ENCODE measurements at places on chromosomes 13 and 19.

DNA sequence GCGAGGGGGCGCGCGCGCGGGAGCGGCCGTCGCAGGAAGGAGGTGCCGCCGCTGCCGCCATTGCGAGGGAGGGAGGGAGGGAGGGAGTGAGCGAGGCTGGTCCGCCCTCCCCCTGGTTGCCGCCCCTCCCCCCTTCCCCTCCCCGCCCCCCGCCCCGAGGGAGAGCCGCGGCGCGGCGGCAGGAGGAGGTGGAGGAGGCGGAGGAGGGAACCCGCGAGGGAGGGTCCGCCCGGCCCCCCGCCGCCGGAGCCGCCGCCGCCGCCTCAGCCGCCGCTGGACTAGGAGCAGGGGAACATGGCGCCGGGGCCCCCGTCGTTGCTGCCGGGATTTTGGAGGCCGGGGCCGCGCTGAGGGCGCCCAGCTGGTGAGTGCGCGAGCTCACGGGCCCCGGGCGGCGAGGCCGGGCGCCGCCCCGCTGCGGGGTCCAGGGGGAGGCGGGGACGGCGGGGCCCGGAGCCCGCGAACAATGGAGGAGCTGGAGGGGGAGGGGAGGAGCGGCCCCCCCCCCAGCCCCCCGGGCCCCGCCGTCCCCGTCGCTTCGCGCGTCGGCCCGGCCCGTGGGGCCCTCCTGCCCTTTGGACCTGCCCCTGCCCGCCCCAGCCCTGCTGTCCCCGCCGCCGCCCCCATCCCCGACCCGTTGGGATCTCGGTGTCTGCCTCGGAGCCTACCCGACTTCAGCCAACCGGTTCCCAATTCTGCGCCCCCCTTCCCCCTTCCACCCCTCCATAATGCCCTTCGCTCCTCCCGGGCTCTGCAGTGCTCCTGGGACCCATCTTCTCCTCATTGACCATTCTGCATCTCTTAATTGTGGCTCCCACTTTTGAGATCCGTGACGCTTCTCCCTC lies at the start of gene ARHGAP35:
ARHGAP35 (plus strand) TSS at position 152 of the 845 bp plus-strand sequence. CDS start 57,679 bp downstream, outside the sequence.
- peak; percentile 85 for DNase-seq

DNA sequence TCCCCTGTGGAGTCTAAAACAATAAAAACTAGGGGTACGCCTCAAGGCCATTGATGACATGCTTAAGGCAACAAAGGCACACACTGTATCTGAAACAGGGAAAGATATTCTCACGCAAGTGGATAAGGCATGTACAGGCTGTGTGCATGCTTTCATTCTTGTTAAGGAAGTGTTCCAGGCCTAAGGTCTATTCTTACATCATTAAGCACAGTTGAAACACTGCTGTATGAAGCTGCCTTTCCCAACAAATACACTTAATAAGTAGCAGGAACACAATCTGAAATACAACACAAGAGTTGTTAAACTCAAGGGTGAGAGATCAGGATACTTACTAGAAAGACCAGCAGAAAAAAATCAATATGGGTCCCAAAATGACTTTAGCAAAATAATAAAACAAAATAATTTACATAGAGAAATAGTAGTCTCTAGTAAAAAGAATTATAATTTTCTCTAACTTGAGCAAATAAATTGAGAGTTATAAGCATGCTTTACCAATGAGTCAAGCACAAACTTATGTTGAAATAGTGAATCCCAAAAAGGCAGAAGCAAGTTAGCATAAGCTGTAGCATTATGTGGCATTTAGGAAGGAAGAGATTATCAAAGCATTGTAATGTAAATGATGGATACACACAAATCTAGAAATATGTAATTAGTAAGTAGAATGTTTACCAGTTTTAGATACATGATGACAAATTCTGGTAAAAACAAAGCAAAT lies 796.9 kb downstream of the SLITRK1 start:
- no peak for DNase-seq

DNA sequence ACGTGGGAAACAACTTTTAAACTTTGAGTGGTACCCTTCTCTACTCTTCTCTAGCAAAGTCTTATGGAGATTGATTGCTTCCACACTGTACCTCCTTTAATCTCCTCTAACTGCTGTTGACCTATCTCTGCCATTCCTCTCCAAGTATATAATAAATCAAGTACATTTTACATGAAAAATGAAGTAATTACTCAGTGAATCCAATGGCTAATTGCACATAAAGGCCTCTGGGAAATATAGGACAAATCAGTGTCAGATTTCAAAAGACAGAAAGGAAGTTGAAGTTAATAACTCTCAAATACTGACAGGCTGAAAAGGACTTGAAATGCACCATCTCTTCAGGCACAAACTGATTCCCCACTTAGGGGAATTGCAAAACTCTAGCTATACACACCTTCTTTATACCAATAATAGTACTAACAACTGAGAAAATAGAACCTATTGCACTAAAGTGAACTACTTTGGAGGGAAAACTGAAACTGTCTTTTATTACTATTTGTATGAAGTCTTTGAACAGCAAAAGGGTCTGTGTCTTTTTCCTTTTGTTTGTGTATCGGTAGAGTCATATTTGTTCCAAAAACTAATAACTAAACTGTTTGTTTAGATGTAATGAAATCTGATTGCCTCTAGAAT lies 701.1 kb downstream of the PCDH9 start:
- no peak for DNase-seq

- DNase-seq: no peak
Measured at GRCh38 chr19:10474962-10475451, 28.1 kb downstream of the KEAP1 start.

- DNase-seq: no peak
Measured at GRCh38 chr13:98941126-98941525, 36.7 kb downstream of the DOCK9 start.

- no peak for DNase-seq
Measured at GRCh38 chr19:55344444-55344843, 4.8 kb downstream of the KMT5C start.

DNA sequence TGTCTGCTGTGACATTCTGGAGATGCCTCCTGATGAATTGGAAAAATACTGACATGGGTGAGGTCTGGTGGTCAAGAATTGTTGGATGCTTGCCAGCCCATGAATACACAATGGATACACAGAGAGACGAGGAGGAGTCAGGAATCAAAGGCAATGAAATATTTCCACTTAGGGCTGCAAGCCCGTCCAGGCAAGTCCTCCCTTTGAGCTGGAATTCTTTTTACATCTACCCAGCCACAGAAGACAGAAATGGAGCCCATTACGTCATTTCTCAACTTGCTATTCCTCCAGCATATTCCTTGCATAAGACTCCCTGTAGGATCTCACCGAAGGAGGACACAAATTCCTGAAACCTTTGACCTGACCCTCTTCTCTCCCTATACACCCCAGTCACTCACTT lies 15.7 kb upstream of the IGFL4 start:
- DNase-seq: peak; percentile 70

- no peak for DNase-seq
Measured at GRCh38 chr19:48196933-48197665, 26.6 kb downstream of the ZSWIM9 start.

- no peak for DNase-seq
Measured at GRCh38 chr13:49216334-49216733, 3.8 kb upstream of the MLNR start.

DNA sequence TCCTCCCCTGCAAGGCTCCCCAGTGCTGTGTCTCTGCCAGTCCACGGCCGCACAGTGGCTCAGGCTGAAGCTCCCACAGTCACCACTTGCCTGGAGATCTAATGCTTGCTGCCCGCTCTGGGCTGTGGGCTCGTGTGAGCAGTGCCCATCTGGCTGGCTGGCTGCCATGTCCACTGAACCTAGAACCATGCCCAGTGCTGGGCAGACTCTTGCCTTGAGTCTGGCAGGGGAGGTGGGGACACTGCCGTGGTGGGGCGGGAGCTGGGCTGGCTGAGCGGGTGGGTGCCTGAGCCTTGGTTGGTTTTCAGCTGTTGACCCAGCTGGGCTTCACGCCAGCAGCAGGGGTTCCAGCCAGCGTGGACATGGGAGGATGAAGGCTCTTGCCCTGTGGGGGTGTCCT lies 52.3 kb downstream of the CRTC1 start:
- no peak for DNase-seq

DNA sequence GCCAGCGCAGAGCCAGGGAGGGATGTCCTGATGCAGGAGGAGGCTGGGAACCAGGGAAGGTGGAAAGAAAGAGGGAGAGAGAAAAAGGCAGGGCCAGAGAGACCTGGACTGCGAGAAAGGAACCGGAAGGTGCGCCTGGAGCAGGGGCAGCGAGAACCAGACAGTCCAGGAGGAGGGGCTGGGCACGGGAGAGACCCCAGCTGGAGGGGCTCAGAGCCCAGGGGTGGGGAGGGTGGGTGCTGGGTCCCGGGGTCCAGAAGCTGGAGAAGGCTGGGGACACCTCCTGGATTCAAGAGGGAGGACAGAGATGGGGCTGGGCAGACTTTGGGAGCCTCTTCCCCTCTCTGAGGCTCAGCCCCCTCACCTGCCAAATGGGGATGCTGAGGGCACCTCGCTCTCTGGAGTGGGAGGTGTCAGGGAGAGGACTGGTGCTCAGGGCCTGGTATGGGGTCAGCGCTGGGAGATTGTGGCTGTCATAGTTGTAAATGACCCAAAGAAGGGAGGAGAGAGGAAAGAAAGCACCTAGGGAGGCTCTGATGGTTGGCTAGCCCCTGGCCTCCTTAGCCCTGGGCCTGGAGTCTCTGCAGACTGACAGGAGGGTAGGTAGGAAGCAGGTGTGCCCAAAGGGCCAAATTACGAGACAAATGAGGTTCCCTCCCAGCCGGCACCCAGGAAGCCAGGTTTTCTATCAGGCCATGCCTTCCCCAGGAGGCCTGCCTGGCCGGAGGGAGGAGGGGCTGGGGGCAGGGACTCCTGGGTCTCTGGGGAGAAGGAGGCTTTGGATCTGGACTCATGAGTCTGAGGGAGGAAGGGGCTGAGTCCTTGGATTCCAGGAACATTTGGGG lies 1.3 kb upstream of the SPACA6 start:
- DNase-seq: no peak

DNA sequence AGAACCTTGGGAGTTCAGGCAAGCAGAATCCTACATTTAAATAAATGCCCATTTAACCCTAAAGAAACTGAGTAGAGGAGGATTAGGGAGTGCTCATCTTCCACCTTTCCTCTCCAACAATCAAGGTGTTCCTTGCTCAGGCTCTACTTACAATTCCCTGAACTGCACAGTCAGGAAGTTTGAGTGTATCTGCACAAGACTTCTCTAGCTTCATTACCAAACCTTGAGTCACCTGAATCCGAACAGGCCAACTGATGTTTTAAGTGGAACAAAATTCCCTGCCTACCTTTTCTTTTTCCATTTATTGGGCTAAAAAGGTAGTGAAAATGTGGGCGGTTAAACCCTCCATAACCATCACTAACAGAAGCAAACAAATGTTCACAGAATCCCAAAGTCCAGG lies 78.3 kb downstream of the FOXO1 start:
- DNase-seq: no peak

- DNase-seq: no peak
Measured at GRCh38 chr13:110824702-110825300, 90.1 kb downstream of the ANKRD10 start.

- no peak for DNase-seq
Measured at GRCh38 chr13:42075517-42075916, 27.1 kb downstream of the DGKH start.

- no peak for DNase-seq
Measured at GRCh38 chr19:35249146-35249847, 495 bp downstream of the LSR start.

DNA sequence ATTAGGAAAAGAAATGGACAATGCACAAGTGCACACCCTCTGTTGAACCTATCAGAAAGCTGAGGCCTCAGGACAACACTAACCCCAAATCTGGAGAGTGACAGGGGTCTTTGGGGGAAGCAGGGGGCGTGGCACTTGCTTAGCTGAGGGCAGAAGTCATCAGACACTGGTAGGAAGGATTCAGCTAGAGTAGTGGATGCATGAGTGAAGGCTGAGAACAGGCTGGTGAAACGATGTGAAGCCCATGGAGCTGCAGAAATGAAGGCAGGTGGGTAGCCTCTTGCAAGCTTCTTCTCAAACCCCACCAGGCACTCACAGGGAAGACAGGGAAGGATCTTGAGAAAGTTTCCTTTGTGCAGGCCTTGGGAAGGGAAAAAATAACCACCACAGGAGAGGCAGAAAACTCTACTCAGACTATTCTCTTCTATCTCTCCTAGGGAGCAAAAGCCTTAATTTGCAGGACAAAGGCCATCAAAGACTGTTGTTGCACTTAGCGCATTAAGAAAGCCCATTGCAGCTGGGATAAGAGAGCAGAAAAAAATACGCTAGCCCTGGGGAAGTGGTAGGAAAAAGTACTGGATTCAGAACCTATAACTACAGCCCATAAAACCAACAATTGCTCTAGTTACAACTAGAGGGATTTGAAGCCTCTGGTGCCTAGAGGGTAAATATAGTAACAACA lies 193.3 kb upstream of the ZNF536 start:
- no peak for DNase-seq

DNA sequence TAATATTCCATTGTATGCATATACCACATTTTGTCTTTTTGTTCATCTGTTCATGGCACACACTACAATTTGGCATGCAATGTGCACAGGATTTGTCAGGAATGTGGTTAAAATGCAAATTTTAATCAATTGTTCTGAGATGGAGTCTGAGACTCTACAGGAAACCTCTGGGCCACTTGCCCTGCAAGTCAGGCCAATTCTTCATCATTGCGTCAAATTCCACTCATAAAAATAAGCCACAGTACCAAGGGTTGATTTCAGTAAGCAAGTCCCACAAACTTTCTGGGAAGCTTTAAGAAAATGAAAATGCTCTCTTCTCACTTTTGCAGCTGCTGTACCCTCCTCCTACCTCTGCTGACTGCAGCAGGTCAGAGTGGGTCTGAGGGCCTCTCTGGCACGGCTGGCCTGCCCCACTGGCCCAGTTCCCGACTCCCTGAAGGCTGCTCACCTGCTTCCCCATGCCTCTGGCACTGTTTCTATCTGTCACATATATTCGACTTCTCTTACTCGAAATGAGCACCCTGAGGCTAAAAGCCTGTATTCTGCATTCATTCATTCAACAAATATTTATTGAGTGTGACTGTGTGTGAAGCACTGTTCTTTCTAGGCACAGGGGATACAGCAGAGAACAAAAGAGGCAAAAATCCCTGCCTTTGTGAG lies 83.8 kb upstream of the WASF3 start:
- no peak for DNase-seq

DNA sequence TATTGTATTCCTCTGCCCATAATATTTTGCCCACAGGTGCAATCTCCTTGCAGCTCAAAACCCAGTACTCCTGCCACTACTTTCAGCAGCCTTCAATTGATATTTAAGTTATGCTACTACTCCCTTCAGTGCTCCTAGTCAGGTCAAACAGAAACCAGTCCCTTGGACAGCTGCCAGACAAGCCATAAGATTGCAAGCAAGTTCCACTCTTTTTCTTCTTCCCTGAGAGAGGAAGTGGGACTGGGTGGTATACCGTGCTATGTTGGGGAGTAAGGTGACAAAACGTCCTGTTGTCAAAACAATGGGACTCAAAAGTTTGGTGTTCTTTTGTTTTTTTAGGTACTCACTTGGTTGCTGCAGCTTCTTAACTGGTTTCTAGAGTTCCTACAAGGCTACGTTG lies 63.1 kb upstream of the FRY start:
- no peak for DNase-seq

- DNase-seq: no peak
Measured at GRCh38 chr13:112260108-112261055, 115.8 kb upstream of the SPACA7 start.

- DNase-seq: no peak
Measured at GRCh38 chr19:17021793-17022590, 4.6 kb downstream of the CPAMD8 start.

- DNase-seq: no peak
Measured at GRCh38 chr13:90773681-90774080, 573.8 kb upstream of the MIR17HG start.

GRCh38 chr13:93249364-93250306 lies 23.0 kb downstream of the GPC6 start:
- DNase-seq: peak; percentile 57
